T-helper 17 cell (primary cell): ENCODE measurements at places on chromosomes 2 and 18.
A peak's percentile ranks its signal among the peaks of the same experiment; 100 is the strongest.

DNA sequence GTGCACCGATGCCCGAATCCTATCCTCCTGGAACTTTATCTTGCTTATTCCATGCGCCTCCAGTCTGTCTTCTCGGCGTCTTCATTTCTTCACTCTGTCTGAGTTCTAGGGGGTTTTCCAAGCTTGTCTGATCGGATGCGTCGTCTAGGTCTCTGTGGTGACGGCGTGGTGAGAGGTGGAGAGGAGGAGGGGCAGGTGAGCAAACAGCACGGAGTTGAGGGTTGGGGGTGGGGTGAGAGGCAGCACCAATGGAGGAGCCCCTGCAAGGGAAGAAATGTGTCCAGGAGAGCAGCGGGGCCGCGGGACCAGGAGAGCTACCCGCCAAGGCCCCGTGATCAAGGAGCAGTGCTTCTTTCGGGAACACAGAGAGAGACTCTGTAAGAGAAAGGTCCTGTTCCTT lies 131.3 kb upstream of the TWIST2 start:
- peaks cover 24% of the 10 kb centered on the region for H3K27me3 ChIP-seq
- H3K27ac ChIP-seq: no peak overlapping the region
- H3K36me3 ChIP-seq: no peaks in the 10 kb centered on the region
- H3K4me1 ChIP-seq: no peaks in the 10 kb centered on the region

DNA sequence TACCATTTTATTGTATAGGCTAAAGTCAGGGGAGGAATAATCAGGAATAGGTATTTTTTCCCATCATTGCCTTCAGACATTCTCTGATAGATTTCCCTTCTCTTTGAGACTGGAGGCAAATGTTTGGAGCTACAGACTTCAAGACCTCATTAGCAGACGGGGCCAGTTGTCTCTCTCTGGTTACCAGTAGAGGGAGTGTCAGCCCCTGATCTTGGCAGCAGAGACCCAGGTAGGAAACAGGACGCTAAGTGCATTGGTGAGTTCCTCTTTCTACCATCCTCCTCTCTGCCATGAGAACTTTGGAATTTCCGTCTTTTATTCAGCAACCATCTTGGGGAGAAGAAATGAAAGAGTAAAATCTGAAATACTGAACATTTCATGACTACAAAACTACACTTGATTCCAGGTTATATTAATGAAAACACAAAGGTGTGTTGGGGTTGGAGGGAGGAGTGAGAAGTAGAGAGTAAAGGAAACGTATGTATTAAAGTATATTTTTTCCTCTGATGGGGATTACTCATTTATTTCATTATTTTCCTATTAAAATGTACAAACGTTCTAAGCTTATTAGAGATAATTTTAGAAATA lies 186.2 kb upstream of the GCFC2 start:
- H3K36me3 ChIP-seq: no peaks in the 10 kb centered on the region
- H3K27ac ChIP-seq: no peak overlapping the region
- no peaks in the 10 kb centered on the region for H3K27me3 ChIP-seq
- no peak overlapping the region for H3K4me3 ChIP-seq
- DNase-seq: no peak
- H3K4me1 ChIP-seq: no peaks in the 10 kb centered on the region

- H3K36me3 ChIP-seq: peaks cover 3% of the 10 kb centered on the region
- no peak overlapping the region for H3K27ac ChIP-seq
- no peak for DNase-seq
- H3K27me3 ChIP-seq: peaks cover 50% of the 10 kb centered on the region
These were observed 165.2 kb downstream of the TWIST2 start for GRCh38 chr2:239012936-239013677.

DNA sequence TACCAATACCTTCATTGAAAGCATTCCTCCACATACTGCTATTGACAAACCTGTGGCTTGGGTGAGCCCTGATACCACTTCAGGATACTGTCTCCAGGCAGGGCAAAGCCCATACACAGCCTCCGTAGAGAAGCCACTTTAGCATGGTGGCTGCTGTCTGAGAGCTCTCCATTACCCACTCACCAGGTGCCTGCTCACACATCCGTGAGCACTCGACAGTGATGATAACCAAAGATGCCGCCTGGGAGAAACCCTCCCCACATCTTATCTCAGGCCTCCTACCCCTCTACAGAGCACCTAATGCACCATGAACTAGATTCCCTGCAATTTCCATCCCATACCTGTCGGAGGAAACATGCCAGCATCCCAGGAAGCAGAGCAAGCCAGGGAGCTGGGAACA lies 57.6 kb upstream of the KLHL29 start:
- peaks cover 2% of the 10 kb centered on the region for H3K4me1 ChIP-seq
- DNase-seq: no peak
- H3K27ac ChIP-seq: no peak overlapping the region
- no peaks in the 10 kb centered on the region for H3K36me3 ChIP-seq
- H3K27me3 ChIP-seq: peaks cover 50% of the 10 kb centered on the region
- no peak overlapping the region for H3K4me3 ChIP-seq

- peak overlapping the region; percentile 32 for H3K27ac ChIP-seq
- DNase-seq: no peak
- H3K4me1 ChIP-seq: peaks cover 9% of the 10 kb centered on the region
- H3K4me3 ChIP-seq: no peak overlapping the region
- H3K27me3 ChIP-seq: peaks cover 18% of the 10 kb centered on the region
- peaks cover 3% of the 10 kb centered on the region for H3K36me3 ChIP-seq
These were observed 18.6 kb downstream of the ERMN start for GRCh38 chr2:157307021-157307420.

DNA sequence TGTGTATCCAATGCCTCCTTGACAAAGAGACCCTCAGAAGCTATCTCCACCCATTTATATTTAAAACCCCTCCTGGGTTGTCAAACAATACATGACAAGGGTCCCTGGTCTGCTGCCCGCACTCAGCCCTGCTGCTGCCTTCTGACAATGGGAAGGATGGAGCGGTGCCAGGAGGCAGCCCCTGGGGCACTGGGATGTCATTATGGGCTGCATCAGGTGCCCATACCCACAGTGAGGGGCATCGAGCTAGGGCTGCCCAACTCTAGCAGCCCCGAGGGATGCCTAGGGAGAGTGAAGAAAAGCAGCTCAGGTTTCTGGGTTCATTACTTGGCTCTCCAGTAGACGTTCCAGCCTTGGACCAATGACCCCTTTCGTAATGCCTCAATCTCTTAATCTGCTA lies 301.7 kb downstream of the ALK start:
- no peaks in the 10 kb centered on the region for H3K36me3 ChIP-seq
- no peak for DNase-seq
- H3K4me3 ChIP-seq: no peak overlapping the region
- peaks cover 32% of the 10 kb centered on the region for H3K27me3 ChIP-seq

DNA sequence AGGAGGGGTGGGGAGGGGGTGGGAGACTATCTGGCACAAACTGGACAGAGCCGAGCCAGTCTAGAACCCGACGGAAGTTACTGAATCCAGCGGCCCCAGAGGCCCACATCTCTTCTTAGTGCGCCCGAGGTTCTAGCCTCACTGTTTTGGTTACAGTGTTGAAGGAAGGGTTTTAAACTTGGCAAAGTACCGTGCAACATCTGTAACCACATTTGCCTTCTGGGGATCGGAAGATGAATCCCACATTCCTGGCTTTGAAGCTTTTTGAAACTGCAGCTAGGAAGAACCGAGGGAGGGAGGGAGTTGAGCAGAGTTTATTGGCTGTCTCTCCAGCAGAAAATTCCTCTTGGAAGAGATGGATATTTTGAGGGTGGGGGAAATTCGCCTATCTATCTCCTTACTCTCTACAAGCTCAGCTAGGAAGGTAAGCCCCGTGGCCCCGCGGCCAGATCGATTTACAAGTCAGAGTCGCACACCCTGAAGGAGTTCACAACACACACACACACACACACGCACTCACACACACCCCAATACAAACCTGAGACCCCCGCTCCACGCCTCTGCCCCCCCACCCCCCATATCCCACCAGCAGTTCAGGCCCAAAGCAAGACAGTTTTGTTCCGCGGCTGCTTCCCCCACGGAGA lies 1.0 kb downstream of the ACVR1 start:
- no peaks in the 10 kb centered on the region for H3K36me3 ChIP-seq
- peak overlapping the region; percentile 90 for H3K27ac ChIP-seq
- H3K27me3 ChIP-seq: no peaks in the 10 kb centered on the region
- peak overlapping the region; percentile 94 for H3K4me3 ChIP-seq
- peaks cover 59% of the 10 kb centered on the region for H3K4me1 ChIP-seq

GRCh38 chr18:63322908-63323634 lies 3.5 kb upstream of the BCL2 start:
- H3K36me3 ChIP-seq: peaks cover 7% of the 10 kb centered on the region
- no peak overlapping the region for H3K4me3 ChIP-seq
- H3K27me3 ChIP-seq: no peaks in the 10 kb centered on the region
- peak overlapping the region; percentile 87 for H3K27ac ChIP-seq

DNA sequence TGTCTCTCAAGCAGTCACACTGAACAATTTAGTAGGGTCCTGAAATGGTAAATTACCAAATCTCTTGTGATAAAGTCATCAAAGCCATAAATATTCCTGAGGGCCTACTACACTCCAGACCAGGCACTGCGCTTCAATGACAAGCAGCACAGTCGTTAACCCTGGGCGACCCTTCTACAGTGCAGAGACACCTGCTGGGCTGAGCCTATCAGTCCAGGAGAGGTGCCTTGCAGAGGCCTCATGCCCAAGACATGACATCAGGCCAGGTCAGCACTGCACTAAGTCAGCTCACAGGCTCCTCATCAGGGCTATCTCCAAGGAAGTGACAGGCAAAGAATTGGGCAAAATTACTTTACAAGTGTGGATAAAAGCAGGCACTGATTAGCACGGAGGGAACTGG lies 166.4 kb upstream of the EPB41L3 start:
- DNase-seq: no peak
- no peak overlapping the region for H3K4me3 ChIP-seq
- no peaks in the 10 kb centered on the region for H3K36me3 ChIP-seq

DNA sequence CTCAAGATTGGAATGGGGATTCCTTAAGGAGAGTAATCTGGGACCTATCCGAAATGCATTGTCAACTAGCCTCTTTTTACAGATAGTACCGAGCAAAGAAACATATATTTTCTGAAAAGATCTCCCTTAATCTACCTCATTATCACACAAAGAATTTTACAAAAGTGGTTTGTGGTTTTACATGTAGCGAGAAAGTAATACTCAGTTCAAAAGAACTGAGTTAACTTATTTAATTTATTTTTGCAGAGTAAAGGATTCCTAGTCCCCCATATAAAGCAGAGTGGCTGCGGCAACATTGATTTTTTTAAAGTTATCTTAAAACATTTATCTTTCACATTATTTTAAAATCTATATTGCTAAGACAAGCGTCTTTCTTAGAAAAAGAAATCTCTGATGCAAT lies 15.9 kb upstream of the SOS1 start:
- DNase-seq: no peak
- H3K4me3 ChIP-seq: peak overlapping the region; percentile 85
- peak overlapping the region; percentile 96 for H3K27ac ChIP-seq
- no peaks in the 10 kb centered on the region for H3K27me3 ChIP-seq
- peaks cover 51% of the 10 kb centered on the region for H3K4me1 ChIP-seq
- H3K36me3 ChIP-seq: peaks cover 2% of the 10 kb centered on the region

DNA sequence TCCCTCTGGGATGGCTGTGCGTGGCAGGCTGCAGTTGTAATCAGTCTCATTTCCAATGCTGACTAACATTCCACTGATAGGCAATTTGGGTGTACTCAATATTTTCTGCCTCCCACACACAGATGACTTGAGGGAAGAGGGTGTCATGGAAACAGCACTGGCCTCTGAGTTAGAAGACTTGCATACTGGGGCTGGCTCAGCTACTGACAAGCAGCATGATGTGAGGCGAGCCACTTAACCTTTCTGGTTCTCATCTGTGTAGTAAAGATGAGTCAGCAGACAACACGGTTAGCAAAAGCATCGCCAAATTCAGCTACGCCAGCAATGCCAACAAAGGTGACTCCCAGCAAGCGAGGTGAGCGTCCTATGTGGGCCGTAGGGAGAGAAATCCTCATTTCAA lies 73.5 kb downstream of the COLEC12 start:
- H3K4me1 ChIP-seq: no peaks in the 10 kb centered on the region
- H3K27me3 ChIP-seq: peaks cover 8% of the 10 kb centered on the region
- H3K27ac ChIP-seq: no peak overlapping the region
- H3K36me3 ChIP-seq: no peaks in the 10 kb centered on the region
- no peak overlapping the region for H3K4me3 ChIP-seq

DNA sequence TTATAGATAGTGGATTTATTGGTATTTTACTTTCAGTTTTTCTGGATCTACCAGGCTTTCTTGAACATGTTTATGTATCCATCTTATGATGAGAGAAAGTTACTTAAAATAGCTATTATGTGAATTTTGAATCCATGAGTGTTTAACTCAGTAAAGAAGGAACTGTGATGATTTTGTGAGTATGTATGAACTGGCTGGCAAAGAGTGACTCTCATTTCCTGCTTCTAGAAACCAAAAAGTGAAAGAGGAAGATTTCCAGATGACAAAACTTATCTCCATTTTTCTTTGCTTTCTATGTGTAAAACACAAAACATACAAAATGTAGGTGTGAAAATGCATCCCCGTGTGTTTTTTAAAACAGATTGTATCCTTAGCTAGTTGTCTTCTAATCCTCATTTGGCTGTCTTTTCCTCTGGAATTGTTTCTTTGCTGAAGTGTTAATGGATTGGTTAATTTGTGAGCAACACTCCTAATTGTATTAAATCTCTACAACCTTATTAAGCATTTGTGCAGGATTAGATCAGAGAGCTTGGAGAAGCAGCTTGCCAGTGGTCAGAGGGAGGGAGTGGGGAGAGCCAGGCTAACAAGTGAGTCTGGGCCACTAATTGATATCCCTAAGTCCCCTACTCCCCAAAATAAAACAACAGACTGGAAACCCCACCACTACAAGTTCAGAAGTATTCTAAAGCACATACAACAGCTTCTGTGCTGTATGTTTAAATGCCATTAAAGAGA lies 23.9 kb downstream of the PTPRM start:
- DNase-seq: no peak
- H3K27ac ChIP-seq: no peak overlapping the region
- no peak overlapping the region for H3K4me3 ChIP-seq
- H3K4me1 ChIP-seq: no peaks in the 10 kb centered on the region

DNA sequence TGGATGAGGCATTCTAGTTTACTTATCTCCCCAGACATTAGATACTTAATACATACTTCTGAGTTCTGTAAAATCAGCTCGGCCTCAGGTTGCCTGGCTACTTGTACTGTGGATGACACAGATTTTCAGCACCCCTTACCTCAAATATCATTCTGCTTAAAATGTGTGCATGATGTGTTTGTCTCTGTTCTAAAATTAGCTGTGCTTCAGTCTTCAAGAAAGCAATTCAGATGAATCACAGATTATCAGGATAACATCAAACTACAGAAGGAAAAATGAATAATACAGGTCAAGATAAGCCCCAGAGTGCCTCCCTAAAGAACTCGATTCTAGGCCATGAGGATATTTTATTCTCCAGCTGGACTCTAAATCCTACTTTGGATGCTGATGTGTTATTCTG lies 21.3 kb upstream of the MAPRE2 start:
- H3K27ac ChIP-seq: no peak overlapping the region
- H3K27me3 ChIP-seq: peaks cover 27% of the 10 kb centered on the region
- peaks cover 2% of the 10 kb centered on the region for H3K36me3 ChIP-seq
- H3K4me3 ChIP-seq: no peak overlapping the region
- peaks cover 2% of the 10 kb centered on the region for H3K4me1 ChIP-seq

DNA sequence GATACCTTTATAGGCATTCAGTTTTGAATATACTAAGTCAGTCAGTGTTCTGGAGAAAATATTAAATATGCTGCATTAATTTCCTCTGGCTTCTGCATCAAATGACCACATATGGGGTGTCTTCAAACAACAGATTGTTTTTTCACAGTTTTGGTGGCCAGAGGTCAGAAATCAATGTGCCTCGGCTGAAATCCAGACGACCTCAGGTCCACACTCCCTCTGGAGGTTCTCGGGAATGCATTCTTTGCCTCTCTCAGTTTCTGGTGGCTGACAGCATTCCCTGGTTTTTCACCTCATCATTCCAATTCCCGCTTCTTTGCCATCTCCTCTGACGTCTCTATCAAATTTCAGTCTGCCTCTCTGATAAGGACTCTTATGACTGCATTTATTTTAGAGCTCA lies 142.3 kb downstream of the ZNF407 start:
- no peak for DNase-seq
- H3K36me3 ChIP-seq: no peaks in the 10 kb centered on the region
- no peak overlapping the region for H3K27ac ChIP-seq
- peaks cover 6% of the 10 kb centered on the region for H3K4me1 ChIP-seq
- H3K27me3 ChIP-seq: no peaks in the 10 kb centered on the region
